ENCODE measurements at places on chromosomes 1 and 21. TPM values are rescaled to one million over a fixed set of nuclear protein-coding genes. Genes with fewer than 3 reads are reported as not detected.
A peak's percentile ranks its signal among the peaks of the same experiment; 100 is the strongest.

Gene TAF13
- 59.1 TPM for total RNA-seq

Gene GJA9
- total RNA-seq, result not detected

GRCh38 chr1:116710420-116711262 is 43.1 kb upstream of the IGSF3 start:
- no peak for DNase-seq

GRCh38 chr1:55131801-55132200 is 83.4 kb downstream of the USP24 start:
- peak; percentile 62 for DNase-seq

DNA sequence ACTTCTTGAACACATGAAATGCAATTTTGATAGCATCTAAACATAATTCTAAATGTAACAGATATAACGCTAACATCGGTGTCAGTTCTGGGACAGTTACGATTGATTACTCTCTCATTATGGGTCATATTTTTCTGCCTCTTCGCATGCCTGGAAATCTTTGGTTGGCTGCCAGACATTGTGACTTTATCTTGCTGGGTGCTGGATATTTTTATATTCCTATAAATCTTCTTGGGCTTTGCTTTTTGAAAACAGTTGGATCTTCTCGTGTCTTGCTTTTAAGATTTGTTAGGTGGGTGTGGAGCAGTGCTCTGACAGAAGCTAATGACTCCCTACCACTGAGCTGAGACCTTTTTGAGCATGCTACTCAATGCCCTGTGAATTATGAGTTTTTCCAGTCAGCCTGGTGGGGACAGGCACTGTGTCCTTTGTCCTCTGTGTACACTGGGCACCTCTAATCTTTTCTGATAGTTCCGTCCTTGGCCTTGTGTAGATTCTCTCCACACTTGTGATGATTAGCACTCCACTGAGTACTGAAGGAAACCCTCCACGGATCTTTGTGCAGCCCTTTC is 28.0 kb upstream of the EDARADD start:
- DNase-seq, result no peak

DNA sequence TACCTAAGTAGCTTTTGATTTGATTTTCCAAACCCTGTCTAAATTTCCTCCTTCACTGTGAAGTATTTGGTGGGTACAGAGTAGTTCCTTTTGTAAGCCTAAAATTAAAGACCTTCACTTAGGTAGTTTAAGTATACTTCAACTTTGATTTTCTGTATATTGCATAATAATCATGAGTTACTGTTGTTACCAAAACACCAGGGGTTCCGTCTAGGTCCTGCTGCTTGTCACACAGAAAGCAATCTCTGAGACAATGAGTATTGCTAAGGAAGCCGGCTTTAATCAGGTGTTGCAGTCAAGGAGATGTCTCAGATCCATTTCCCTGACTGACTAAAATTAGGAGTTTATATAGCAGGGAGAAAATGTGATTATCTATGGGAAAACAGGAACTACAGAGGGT is 15.3 kb downstream of the RPS6KC1 start:
- no peak for DNase-seq
